ENCODE measurements at places on chromosomes 4 and X. TPM values are rescaled to one million over a fixed set of nuclear protein-coding genes. Genes with fewer than 3 reads are reported as not detected.
A peak's percentile ranks its signal among the peaks of the same experiment; 100 is the strongest.

DNA sequence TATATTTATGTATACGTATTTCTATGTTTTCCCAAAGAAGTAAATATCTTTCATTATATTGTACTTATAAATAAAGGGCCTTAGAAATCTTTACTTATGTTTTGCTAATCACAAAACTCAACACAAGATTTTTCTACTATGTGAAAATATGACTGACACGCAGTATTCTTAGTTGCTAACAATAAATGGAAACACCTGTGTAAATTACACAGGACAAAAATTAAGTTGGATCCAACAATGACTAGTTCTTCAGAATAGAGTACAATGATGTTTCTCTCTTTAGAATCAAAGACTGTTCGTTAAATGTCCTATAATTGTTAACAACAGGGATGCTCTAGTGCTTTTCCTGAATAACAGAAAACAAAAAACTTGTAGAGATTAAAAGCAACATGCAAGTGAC, 96.1 kb downstream of the PPP3CA start:
- H3K36me3 ChIP-seq: no peaks in the 10 kb centered on the region
- H3K4me1 ChIP-seq: peaks cover 3% of the 10 kb centered on the region
- no peak overlapping the region for H3K4me3 ChIP-seq
- DNase-seq: no peak
- no peaks in the 10 kb centered on the region for H3K27me3 ChIP-seq
- no peak overlapping the region for H3K27ac ChIP-seq

TMEM255A gene
- 6.7 TPM for total RNA-seq

DNA sequence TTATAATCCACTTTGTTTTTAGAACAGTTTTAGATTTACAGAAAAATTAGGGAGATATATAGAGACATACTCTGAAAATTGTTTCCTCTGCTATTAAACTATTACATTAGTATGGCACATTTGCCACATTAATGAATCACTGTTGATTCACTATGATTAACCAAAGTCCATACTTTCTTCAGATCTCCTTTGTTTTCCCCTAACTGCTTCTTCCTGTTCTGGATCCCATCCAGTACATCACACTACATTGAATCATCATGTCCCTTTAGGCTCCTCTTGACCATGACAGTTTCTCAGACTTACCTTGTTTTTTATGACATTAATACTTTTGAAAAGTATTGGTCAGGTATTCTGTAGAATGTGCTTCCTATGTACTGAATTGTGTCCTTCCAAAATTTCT, 109.2 kb upstream of the EDNRA start:
- no peak for DNase-seq
- no peak overlapping the region for H3K27ac ChIP-seq
- H3K4me3 ChIP-seq: no peak overlapping the region
- H3K4me1 ChIP-seq: no peaks in the 10 kb centered on the region
- no peaks in the 10 kb centered on the region for H3K27me3 ChIP-seq
- H3K36me3 ChIP-seq: no peaks in the 10 kb centered on the region

RRH gene
- not detected for total RNA-seq

DNA sequence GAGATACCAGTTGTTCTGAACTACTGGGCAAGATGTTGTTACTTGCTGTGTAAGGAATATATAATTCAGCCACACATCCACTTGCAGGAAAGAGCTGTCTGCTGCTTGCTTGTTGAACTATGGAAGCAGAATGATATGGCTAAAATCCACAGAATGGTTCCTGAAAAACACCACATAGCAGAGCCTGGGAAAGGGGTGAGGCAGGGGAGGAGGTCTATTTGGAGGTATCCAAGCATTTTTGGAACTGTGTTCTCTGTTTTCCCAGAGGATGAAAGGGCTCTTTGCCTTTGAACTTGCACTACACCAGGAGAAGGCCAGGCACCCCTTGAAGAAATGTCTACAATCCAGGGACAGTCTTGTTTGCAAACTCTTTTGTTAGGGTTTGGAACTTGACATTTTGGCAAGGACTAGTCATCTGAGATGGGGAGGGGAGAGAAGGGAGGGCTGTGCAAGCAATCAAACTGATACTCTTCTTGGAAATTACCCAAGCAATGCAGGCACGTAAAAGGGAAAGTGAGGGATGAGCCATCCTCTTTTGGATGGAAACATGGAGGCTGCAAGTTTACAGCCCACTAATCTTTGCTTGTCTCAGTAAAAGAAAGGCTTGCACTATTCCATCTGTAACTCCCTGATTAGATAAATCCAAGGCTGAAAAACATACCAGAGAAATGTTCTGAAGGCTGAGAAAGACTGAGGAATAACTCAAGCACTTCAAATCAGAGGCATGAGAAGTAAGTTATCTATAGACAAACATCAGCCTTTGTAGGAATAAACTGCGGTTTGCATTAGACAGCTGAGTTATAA, 141.0 kb downstream of the TSPAN5 start:
- no peaks in the 10 kb centered on the region for H3K36me3 ChIP-seq
- H3K27me3 ChIP-seq: no peaks in the 10 kb centered on the region
- H3K4me1 ChIP-seq: peaks cover 24% of the 10 kb centered on the region
- H3K4me3 ChIP-seq: no peak overlapping the region
- H3K27ac ChIP-seq: peak overlapping the region; percentile 80
- DNase-seq: no peak

DNA sequence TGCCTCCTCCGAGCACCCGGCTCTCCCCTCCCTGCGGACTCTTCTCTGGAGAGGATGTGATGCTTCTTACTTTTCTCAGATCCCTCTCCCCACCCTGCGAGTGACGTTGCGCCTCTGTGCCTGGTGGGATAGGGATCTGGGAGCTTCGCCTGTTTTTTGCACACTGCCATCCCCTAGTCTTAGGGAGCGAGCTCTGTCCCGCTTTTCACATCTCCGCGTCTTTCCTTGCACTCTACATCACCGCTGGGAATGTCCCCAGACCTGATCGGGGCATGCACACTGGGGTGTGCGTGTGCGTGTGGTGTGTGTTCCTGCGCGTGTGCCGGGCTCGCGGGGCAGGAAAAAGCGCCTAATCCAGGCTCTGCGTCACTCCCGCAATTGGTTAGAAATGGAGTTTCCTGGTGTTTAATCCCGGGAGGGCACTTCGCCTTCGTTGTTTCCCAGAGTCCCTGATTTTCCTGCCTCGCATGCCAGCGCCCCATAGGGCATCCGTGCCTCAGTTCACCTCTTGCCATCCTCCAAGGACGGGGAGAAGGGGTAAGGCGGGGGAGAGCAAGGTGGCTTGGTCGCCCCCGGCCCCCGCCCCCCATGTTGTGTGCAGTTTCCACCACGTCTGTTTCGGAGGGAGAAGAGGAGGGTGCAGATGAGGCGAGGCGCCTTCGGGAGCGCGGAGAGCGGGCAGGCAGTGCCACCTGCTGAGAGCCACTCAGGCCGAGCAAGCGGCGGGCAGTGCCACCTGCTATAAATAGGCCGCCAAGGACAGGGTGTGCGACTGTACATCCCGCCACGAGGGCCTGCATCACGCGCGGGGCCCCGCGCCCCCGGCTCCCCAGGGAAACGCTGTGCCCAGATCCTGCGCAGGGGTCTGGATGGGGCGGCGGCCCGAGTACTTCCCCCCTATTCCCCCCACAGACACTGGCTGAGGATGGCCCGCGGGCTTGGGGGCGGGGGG, 759 bp upstream of the TBC1D1 start:
- peak overlapping the region; percentile 77 for H3K4me3 ChIP-seq
- peak; percentile 59 for DNase-seq

DNA sequence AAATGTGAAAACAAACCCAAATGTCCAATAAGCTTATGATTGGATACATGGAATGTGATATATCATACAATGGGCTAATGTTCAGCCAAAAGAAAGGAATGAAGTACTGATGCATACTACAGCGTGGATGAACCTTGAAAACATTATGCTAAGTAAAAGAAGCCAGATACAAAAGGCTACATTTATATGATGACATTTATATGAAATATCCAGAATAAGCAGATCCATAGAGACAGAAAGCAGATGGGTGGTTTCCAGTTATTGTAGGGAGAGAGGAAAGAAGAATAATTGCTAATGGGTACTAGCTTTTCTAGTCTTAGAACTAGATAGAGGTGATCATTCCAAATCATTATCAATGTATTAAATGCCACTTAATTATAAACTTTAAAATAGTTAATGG, 801.3 kb downstream of the IL1RAPL1 start:
- no peaks in the 10 kb centered on the region for H3K36me3 ChIP-seq
- DNase-seq: no peak
- no peak overlapping the region for H3K27ac ChIP-seq

RHOH gene
- total RNA-seq: 3.2 TPM

GABRE gene
- 22.6 TPM for total RNA-seq

- H3K27me3 ChIP-seq: no peaks in the 10 kb centered on the region
- no peak overlapping the region for H3K27ac ChIP-seq
- H3K4me1 ChIP-seq: no peaks in the 10 kb centered on the region
- H3K4me3 ChIP-seq: no peak overlapping the region
- no peak for DNase-seq
These were observed 47.5 kb upstream of the NKX1-1 start for GRCh38 chr4:1453731-1454130.

All from ovary (tissue), 10 donors.